ENCODE measurements at places on chromosomes 3 and 15.

GRCh38 chr3:127833281-127834032 is 11.1 kb upstream of the MGLL start:
- DNase-seq = no peak

DNA sequence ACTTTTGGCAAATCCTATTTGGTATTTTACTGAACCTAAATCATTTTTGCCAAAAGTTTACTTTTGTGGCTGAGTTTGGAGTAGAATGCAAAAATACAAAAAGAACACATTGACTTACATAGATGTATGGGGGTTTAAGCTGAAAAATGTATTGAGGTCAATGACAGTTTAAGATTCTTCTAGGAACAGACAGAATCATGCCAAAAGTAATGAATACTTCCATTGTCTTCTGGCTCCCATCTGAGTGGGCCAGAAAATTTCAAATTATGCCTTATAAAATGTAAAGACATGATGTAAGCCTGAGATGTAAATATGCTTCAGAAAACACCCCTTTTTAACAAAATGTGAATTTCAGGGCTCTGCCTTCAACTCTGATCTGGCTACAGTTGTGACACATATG is 375.1 kb upstream of the DPH6 start:
- DNase-seq = peak; percentile 75

- DNase-seq = no peak
Measured at GRCh38 chr15:40232625-40233070, 6.2 kb upstream of the PAK6 start.

DNA sequence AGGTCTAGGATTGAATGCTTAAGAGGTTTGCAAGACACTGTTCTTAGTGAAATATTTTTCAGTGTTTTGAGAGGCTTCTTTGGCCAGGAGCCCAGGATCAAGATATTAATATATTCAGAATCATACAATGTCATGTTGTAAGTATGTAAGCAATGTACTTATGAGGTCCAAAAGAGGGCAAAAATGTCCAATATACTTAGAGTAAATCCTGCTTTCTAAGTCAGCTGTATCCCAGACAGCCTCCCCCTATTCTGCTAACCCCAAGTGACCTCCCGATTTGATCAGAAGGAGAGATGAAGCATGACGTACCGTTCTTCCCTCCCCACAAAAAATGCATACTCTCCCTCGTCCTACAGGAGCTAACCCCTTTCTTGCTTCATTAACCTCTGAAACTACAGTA is 70.9 kb downstream of the CHAC1 start:
- peak; percentile 61 for DNase-seq

DNA sequence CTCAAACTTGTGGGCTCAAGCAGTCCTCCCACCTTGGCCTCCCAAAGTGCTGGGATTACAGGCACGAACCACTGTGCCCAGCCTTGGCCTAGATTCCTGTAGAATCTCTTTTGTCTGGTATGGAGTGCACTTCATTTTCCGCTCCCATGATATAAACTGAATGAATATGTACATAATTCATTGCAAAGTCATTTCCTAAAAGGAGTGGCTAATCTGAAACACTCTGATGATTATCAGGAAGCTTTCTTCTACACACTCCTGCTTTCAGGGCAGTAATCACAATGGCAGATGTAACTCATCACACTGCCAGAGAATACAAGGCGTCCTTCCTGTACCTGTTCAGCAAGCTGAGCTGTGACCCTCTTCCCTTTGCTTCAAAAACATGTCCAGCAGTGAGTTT is 28.6 kb downstream of the RLBP1 start:
- DNase-seq = no peak

GRCh38 chr3:6921876-6922275 is 61.0 kb downstream of the GRM7 start:
- no peak for DNase-seq

DNA sequence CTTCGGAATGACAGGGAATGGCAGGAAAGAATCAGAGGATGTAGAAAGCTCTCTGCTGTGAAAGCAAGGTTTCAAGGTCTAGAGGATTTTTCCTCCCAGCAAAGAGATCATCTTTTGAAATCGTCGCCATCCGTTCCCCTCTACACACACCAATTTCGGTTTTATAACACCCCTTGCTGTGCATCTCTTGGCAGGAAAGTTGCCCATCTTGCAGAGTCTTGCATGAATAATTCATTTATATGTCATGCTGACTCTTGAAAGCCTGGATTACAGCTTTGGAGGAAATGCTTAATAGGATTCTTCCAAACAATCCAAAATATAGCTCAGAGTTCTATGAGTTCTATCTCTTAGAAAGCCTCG is 262.7 kb downstream of the CHL1 start:
- DNase-seq = no peak

GRCh38 chr3:49703443-49703927 is 14.1 kb downstream of the RNF123 start:
- peak; percentile 72 for DNase-seq
